Uterus (tissue), 4 donors: ENCODE measurements at places on chromosomes 5 and 9. TPM values are rescaled to one million over a fixed set of nuclear protein-coding genes. Genes with fewer than 3 reads are reported as not detected.

SPINK4 gene
- not detected for total RNA-seq

TXNDC8 gene
- total RNA-seq, result not detected

SPARC gene
- total RNA-seq, result 935 TPM

NOXA1 gene
- 13.3 TPM for total RNA-seq

TEX10 gene
- total RNA-seq, result 17.9 TPM

PTPN3 gene
- 0.29 TPM for total RNA-seq

N4BP3 gene
- 0.59 TPM for total RNA-seq

LAMC3 gene
- 58.5 TPM for total RNA-seq

PHYHD1 gene
- total RNA-seq, result 26.9 TPM

FBN2 gene
- total RNA-seq, result 1.2 TPM

WNT8A gene
- not detected for total RNA-seq

DNA sequence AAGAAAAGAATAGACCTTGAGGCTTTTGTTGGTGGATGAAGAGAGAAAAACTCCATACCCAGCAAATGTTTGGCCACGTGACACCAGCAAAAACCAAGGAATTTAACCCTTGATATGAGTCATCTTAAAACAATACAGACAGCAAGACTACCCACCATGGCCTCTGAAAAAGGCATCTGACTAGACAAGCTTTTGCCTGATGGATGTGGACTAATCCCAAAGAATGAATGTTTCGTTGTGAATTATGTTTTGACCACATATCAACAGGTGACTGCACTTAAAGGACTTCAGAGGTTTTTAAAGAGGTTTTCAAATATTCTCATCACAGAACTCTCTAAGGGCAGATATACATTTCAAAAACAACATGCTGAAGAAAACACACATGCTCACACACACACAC, 33.0 kb upstream of the SLC1A3 start:
- DNase-seq, result no peak

GRCh38 chr9:93188426-93189368, 4.8 kb downstream of the WNK2 start:
- no peak for DNase-seq

GRCh38 chr9:106862110-106862820, 701 bp upstream of the ZNF462 start:
- peak; percentile 39 for DNase-seq

DNA sequence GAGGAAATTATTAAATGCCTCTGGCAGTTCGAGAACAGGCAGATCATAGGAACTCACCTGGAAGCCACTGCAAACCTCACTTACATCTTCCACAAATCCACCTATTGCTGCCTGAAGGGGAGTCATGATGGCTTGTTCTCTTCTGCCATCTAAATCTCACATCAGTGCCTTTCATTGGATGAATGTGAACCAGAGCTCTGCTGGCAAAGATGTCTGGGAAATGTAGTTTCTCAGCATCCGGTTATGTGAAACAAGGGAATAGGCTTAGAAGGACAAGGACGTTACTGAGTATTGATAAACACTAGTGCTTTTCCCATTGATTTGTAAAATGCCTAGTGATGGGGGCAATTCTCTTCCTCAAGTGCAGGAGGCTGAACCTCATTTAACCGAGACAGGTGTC, 483.3 kb downstream of the ARHGEF28 start:
- no peak for DNase-seq

- peak; percentile 52 for DNase-seq
Observed at GRCh38 chr9:98074115-98074990, 17.8 kb downstream of the NANS start.

GRCh38 chr5:154293219-154293618, 102.7 kb downstream of the GALNT10 start:
- DNase-seq, result no peak

GRCh38 chr9:136750526-136750925, 2.2 kb upstream of the LCN6 start:
- DNase-seq, result no peak

DNA sequence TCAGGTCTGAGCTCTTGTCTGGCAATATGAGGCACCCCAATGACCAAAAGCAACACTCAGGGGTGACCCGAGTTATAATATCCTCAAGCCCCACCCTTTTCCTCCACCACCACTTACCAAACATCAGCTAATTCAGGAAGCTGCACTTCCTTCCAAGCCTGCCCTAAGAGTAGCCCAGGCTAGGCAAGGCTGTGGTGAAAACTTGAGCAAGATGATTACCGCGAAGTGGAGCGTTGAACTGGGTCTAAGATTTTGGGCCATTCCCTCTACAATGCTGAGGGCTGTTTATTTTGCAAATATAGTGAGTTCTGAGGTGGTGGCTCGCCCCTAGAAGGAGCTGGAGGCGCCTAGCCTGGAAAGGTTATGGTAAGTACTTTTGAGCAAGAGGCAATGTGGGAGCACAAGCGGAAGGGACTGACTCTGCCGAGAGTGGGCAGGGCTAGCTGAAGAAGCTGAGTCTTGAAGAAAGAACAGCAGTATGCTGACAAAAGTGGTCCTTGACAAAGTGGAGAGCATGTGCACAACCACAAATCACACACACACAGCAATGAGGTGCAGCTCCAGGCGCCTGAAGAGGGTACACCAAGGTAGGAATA, at the start of gene HK3:
Gene HK3, minus strand, starts transcription at position 51 of the 596 bp plus-strand sequence. CDS start 3,187 bp downstream, outside the sequence.
- no peak for DNase-seq

GRCh38 chr5:64295101-64295500, 129.5 kb downstream of the RNF180 start:
- DNase-seq, result no peak

DNA sequence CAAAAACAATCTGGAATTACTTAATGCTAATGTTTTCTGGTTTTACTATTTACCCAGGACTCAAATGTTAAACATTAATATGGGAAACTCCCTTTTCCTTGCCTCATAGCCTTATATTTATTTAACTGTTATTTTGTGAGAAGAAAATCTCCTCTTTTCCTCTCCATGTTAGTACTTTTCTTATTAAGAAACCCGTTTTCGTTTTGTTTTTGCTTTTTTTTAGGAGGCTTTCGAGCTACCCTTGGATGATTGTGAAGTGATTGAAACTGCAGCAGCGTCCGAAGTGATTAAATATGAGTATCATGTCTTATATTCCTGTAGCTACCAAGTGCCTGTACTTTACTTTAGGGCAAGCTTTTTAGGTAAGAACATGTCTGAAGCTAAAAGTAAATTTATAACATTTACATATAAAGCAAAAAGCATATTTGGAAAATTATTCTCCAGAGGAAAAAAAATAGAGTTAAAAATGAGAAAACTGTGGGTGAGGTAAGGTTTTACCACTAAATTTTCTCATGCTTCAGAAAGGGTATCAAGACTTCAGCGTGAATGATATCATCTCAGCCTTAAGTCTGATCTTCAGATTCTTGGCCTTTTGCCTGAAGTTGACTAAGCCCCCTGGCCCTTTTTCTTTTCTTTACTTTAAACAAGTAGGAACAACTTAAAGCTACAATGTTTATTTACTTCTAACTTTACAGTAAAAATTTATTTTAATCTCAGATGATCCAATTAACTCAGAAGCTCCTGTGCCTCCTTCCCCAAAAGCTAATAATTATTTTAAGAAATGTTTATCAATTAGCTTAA, 113.8 kb downstream of the RPS23 start:
- DNase-seq, result no peak

DNA sequence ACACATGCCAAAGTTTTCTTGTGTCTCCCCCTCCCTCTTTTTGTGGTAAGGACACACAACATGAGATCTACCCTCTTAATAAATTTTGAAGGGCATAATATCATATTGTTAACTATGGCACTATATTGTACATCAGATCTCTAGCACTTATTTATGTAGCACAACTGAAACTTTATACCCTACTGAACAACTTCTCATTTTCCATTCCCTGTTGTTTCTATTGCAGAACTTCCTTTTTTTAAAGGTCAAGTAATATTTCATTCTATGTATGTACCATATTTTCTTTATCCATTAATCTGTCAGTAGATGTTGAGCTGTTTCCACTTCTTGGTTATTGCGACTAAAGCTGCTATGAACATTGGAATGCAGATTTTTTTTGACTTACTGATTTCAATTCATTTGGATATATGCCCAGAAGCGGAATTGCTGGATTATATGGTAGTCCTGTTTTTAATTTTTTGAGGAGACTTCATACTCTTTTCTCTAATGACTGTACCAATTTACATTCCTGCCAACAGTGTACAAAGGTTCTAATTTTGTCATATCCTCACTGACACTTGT, 305.3 kb downstream of the PRR16 start:
- DNase-seq, result no peak

- DNase-seq, result no peak
Observed at GRCh38 chr5:41356786-41357185, 143.5 kb upstream of the C6 start.

DNA sequence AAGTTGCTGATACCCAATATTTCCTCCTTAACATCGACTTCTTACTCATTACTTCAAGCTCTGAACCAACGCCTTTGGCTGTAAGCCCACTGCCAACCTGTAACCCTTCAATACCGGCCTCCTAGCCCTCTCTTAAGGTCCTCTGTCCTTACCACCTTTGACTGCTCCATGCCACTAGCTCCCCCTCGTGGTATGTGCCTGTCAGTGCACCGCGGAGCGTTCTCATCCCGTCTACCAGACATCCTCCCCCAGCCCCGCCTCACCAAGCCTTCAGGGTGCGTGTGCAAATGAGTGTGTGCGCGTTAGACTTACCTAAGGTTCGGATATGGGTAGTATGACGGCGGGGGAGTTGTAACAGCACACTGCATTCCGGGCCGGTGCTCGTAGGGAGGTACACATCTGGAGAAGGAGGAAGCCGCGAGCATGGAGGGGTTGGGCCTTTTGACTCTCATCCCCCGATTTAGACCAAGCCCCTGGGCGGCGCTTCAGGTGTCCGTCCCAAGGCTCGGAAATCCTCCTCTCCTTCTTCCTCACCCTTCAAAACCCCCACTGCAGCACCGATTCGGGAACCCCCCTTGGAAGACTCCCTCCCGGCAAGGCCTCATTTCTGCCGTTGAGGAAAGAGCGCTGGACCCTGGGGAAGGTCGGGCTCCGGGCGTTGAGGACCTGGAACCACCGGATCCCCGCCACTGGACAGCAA, 2.8 kb upstream of the MYORG start:
- peak; percentile 84 for DNase-seq

- no peak for DNase-seq
Observed at GRCh38 chr5:40436535-40437237, 243.0 kb upstream of the PTGER4 start.

GRCh38 chr5:158463188-158463587, 604.2 kb upstream of the CLINT1 start:
- no peak for DNase-seq

DNA sequence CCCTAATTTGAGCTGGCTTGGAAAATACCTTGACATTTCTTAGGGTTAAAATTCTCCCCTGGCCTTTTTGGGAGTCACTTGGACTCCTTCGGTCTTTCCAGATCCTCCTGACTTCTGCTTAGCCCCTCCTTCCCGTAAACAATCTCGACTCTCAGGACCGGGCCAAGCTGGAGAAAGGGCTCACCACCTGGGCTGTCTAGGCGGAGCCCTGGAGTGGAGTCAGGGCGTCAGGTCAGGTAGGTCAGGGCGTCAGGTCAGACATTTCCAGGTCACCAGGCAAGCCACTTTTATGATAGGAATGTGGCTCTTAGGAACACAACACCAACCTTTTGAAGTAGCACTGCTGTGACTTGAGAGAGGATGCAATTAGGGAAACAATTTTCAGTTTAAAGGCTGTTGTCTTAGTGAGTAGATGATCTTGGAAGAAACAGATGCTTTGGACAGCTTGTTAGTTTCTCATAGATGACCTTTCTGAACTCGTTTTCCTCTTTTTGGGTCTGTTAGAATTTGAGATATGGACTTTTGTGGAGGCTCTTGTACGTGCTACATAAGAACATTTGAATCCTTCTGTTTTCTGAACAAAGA, 12.8 kb downstream of the OSTF1 start:
- DNase-seq, result no peak

DNA sequence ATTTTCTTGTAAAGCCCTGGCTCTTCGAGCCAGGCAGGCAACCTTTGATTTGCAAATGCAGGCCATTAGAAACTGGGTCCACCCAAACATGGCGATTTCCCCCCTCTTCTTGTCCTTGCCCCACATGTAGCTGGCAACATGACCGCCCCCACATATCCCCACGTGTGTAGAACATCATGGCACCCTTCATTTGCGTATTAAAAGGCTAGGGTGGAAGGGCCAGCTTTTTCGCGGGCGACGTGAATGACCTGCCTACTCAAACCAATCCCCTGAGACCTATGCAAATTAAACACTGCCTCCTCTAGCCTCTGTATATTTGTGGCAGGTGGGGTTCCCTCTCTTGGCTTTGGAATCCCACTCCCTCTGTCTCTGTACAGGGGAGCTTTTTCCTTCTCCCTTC, 107.0 kb upstream of the CLINT1 start:
- no peak for DNase-seq

DNA sequence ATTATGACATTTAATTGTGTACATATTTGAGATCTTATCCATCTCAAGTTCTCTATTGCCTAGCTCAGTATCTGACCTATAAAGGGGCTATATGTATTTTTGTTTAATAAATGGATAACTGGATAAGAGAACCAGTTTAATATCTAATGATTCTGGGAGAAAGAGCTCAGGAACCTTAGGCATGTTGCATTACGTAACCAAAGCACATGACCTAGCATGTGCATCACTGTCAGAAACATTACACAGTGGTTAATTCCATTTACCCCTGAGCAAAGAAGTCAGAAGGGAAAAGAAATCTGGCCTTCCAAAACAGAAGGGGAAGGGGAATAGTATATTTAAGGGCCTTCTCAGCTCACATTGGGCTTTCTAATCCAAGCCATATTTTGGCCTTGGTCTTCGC, 12.3 kb downstream of the PAPPA start:
- DNase-seq, result no peak

DNA sequence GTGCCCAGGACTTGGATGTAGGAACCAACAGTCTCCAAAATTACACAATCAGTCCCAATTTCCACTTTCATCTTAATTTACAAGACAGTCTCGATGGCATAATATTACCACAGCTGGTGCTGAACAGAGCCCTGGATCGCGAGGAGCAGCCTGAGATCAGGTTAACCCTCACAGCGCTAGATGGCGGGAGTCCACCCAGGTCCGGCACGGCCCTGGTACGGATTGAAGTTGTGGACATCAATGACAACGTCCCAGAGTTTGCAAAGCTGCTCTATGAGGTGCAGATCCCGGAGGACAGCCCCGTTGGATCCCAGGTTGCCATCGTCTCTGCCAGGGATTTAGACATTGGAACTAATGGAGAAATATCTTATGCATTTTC, 837 bp downstream of the PCDHB2 start:
- no peak for DNase-seq

DNA sequence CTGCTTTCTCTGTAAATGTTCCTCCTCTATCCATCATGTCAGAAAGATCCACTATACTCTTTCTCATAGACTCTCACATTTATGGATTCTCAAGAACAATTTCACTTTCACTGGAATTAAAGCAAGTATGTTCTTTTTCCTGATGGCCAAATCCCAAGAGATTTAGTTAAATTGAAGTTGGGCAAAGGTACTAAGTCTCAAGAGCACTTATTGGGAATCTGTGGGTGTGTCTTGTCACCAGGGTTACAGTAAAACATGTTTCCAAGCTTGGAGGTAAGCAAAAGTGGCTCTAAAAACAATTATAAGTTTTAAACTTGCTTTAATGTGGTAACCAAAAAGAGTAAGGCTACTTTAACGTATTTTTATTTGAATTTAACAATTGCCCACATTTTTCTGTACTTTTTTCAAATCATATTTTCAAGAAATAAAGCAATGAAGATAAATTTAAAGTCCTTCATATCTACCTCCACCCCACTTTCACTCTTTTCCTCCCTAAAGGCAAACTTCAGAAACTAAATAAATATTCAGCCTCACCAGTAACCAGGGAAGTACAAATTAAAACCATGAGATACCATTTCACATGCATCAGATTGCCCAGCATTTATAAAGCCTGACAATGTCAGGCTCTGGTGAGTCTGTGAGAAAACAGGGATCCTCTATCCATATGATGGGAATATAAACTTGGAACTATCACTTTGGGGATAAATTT, 387.4 kb downstream of the CETN3 start:
- no peak for DNase-seq

- DNase-seq, result no peak
Observed at GRCh38 chr5:119743927-119744326, 114.6 kb downstream of the FAM170A start.
